ENCODE measurements at places on chromosomes 2 and 18.

- DNase-seq, result no peak
Measured at GRCh38 chr18:1006304-1006703, 101.6 kb downstream of the ADCYAP1 start.

GRCh38 chr2:102736110-102736409, 25.8 kb upstream of the TMEM182 start:
- DNase-seq, result no peak

GRCh38 chr2:205076405-205076804, 531.1 kb downstream of the PARD3B start:
- no peak for DNase-seq

GRCh38 chr2:129008881-129009554, 690.4 kb upstream of the HS6ST1 start:
- no peak for DNase-seq

GRCh38 chr2:72539071-72539552, 286.7 kb downstream of the EXOC6B start:
- DNase-seq, result no peak

Data from stimulated activated CD4-positive, alpha-beta T cell treated with anti-CD3 and anti-CD28 coated beads, TNF-alpha, amount 100 ng/mL, for 48 hours (primary cell).